Coronary artery (tissue), 2 donors: ENCODE measurements at places on chromosomes 7 and 10.

- DNase-seq: no peak
Observed at GRCh38 chr7:94307399-94308048, 87.2 kb upstream of the COL1A2 start.

DNA sequence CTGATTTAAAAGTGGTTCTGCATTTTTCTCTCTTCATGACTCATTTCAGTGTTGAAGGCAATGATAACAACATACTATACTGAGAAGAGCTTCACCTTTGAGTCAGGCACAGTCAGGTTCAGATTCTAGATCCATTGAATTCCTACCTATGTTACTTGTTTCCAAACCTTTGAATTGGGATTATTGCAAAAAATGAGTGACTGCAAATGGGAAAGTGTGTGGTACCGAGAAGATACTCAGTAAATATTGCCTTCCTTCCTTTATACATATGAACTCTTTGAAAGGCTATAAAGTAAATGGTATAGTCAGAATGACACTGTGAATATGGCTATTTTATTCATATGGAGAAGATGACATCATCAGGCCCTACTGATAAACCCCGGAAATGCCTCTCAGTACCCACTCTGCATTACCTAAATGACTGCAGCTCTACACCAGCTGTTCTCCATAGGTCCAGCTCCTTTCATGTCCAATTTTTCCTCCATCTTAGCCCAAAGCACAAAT lies 66.7 kb upstream of the FGL2 start:
- no peak for DNase-seq

- DNase-seq: no peak
Observed at GRCh38 chr7:28044825-28045224, 135.8 kb downstream of the JAZF1 start.

DNA sequence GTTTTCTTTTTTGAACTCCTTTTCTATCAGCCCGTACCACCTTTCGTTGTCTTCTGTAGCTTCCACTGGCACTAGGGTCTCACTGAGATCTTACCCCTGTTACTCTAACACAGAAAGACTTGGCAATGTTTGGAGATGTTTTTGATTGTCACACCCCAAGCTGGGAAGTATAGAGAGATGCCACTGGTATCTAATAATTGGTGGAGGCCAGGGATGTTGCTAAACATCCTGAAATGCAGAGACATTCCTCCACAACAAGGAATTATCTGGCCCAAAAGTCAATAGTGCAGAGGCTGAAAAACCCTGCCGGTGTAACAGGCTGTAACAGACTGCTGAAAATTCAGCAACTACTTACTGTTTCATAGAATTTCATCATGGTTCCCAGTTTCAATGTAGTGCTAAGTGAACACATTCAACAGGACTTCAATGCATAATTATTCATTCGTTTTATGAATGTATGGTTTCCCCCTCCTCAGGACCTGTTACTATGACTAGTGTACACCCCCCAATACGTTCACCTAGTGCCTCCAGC lies 115.9 kb downstream of the TRIM24 start:
- no peak for DNase-seq

DNA sequence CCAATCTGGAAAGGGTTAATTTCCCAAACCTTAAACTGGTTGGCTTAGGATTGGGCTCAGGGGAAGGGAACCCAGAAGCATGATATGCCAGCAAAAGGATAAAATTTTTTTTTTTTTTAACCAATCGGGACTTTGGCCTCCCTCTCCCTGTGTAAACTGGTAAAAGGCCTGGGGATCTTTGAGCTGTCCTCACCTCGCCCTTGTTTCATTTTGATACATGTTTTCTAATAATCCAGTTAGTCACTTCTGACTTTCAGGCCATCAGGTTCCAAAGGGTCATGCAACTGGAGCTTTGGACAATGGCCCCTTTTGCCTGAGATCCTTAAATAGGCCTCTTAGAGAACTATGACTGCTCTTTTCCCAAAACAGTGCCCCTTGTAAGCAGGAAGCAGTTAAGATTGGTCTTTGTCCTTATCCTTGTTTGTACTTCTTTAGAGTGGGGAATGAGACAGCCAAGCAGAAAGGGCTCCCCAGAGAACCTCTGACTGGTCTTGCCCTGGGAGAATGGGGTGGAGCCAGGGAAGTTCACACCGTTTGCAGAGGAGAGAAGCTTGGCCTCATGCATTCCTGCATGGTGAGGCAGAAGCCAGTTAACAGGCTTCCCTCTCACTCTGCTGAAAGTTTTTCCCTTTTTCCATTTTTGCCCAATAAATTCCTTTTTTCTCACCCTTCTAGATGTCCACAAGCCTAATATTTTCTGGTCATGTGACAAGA lies 424.2 kb upstream of the CNTNAP2 start:
- DNase-seq: no peak

DNA sequence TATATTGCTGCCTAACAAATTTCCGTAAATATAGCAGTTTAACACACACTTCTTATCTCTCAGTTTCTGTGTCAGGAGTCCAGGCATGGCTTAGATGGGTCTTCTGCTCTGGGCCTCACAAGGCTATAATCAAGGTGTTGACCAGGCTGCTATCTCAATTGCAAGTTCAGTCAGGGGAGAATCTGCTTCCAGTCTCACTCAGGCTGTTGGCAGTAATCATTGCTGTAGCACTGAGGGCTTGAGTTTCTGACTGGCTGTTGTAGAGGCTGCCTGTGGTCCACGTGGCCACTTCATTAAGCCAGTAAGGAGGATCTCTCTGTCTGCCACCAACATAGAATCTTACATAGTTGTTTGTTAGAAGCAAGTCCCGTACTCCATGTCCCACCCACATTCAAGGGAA lies 138.4 kb downstream of the ST7 start:
- DNase-seq: no peak

DNA sequence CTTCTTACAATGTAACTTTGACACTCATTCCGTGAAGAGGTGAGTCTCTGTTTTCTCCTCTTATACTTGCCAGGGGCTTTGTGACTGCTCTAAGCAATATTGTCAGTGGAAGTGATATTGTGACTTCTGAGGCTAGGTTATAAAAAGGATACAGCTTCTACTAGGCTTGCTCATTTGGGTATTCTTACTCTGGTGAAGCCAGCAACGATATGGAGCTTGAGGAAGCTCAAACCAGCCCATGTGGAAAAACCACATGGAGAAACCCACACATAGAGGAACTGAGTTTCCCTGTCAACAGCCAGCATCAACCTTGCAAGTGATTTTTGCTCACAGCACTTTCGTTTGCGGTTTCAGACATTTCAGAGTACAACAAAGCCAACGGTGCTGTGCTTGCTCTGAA lies 149.6 kb upstream of the SEMA3E start:
- DNase-seq: no peak

DNA sequence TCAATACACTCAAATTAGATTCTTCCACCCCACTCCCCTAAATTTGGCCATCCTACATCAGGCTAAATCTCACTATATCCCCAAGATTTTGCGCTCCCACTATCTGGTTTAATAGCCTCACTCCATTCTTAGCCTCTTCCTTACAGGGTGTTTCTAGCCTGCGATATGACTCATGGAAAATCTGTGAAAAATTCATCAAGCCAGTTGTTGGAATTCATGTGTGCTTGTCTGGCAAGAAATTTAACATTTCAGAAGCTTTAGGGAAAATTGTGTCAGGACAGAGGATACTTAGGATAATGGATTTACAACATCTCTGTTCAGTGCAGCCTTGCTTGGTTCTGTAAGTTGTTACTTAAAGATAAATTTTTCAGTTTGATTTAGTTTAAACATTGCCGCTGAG lies 1249.9 kb upstream of the AUTS2 start:
- DNase-seq: no peak

DNA sequence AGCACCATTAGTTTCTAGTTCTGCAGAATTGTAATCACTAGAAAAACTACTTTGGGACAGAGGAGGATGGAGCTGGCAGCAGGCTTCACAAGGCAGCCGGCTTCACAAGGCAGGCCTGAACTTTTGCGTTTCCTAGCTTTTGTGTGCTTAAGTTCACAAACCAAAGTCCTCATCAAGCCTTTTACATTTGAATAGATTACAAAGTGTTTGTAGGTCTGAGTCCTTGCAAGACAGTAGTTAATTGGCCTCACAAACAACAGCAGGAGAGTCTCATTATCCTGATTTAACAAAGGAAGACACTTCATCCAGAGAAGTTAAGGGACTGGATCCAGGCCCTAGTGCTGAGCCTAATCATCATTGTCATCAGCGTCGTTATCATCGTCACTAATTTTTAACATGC lies 147.8 kb upstream of the AUTS2 start:
- DNase-seq: no peak

GRCh38 chr7:4797858-4798705 lies 22.7 kb downstream of the AP5Z1 start:
- DNase-seq: no peak

GRCh38 chr10:86733260-86733671 lies 23.2 kb upstream of the BMPR1A start:
- DNase-seq: no peak
